ENCODE measurements at places on chromosomes 4 and X. TPM values are rescaled to one million over a fixed set of nuclear protein-coding genes. Genes with fewer than 3 reads are reported as not detected.

GRCh38 chr4:95513022-95513421 is 35.8 kb downstream of the UNC5C start:
- no peak for DNase-seq
- no peaks in the 10 kb centered on the region for H3K36me3 ChIP-seq
- no peak overlapping the region for H3K27ac ChIP-seq
- no peaks in the 10 kb centered on the region for H3K4me1 ChIP-seq

- no peaks in the 10 kb centered on the region for H3K36me3 ChIP-seq
- DNase-seq: no peak
These were observed 32.0 kb upstream of the FGF16 start for GRCh38 chrX:77415161-77415560.

- peak overlapping the region; percentile 99 for H3K27ac ChIP-seq
- H3K27me3 ChIP-seq: no peaks in the 10 kb centered on the region
- peak overlapping the region; percentile 96 for H3K4me3 ChIP-seq
- H3K4me1 ChIP-seq: peaks cover 48% of the 10 kb centered on the region
- no peaks in the 10 kb centered on the region for H3K36me3 ChIP-seq
These were observed 1.5 kb downstream of the SETD7 start for GRCh38 chr4:139554642-139554892.

GRCh38 chr4:131309628-131310027 is 1839.5 kb upstream of the PCDH10 start:
- no peak overlapping the region for H3K27ac ChIP-seq
- no peaks in the 10 kb centered on the region for H3K4me1 ChIP-seq
- H3K4me3 ChIP-seq: no peak overlapping the region
- no peaks in the 10 kb centered on the region for H3K27me3 ChIP-seq
- DNase-seq: no peak
- no peaks in the 10 kb centered on the region for H3K36me3 ChIP-seq

SHROOM3 gene
- 0.18 TPM for total RNA-seq

Measured in psoas muscle (tissue), 8 donors.